ENCODE measurements at places on chromosomes 11 and 22.

DNA sequence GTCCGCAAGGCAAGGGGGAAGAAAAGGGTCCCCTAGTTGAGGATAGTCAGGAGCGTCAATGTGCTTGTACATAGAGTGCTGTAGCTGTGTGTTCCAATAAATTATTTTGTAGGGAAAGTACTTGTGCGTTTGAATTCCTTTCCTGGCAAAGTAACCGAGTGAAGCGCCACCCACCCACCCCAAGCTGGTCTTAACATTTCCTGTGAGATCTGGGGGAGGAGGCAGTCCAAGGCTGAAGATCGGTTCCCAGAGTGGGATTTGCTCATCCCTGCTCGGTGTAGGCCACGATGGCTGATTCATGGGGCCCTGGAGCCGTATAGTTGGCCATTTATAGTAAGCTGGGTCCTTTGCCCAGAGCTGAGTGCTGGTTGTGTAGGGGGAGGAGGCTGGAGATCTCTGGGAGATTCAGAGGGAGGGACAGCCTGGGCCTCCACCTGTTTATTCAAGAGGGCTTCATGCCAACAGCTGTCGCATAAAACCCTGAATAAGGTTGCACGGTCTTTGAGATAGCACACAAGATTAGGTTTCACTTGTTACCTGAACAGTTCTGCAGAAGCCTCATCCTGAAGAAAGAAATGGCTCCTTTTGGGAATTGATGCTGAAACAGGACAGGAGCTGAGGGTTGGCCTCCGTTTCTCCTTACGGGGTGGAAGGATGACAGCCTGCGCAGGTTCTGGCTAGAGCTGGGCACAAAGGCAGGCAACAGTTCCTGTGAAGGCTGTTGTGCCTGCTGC is 2.4 kb downstream of the ATF4 start:
- DNase-seq, result no peak

DNA sequence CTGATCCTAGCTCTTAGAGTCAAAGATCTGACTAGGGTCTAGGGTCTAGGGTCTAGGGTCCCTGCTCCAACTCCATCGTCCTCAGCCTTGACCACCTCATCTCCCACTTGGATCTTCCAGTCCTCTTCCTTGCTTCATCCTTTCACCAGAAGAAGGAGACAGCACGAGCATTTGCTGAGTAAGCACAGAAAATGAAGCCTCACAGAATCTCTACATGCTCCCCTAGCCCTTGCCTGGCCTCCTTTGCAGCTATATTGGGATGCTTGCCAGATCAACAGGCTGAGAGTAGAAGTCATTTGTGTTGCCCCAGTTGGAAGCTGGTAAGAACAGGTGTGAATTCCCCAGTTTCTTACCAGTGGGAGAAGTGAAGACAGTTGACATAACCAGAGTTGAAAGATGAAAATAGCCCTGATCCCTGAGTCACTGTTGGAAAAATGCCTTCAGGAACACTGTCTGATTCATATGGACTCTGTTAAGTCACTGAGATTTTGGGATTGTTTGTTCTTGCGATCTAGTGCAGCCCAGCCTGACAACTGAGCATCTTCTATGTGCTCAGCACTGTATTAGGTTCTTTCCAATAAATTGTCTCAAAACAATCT is 552.5 kb downstream of the INSC start:
- no peak for DNase-seq

DNA sequence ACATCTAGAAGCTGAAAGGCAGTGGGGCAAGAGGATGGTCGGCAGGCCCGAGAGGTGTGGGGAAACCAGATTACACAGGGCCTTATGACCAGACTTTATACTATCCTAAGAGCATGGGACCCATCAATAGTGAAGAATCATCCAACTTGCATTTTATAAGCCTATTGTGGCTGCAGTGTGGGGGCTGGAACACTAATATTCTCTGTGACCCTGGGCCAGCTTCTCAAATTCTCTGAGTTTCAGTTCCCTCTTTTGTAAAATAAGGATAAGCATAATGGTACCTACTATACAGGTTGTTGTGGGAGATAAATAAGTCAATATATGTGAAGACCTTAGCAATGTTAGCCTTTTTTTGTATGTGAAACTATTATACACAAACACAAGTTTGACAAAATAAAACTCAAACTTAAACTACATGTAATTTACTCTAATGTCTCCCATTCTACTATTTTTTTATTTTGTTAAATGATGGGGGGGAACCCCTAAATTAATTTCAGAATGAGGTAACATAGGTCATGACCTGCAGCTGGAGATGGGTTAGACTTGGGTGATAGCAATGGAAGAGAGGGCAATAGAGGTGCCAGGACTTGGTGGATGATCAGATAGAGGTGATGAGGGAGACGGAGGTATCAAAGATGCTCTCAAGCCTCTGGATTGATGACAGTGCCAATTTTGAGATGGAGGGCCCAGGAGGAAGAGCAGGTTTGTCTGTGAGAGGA is 30.1 kb downstream of the SMCO4 start:
- no peak for DNase-seq

DNA sequence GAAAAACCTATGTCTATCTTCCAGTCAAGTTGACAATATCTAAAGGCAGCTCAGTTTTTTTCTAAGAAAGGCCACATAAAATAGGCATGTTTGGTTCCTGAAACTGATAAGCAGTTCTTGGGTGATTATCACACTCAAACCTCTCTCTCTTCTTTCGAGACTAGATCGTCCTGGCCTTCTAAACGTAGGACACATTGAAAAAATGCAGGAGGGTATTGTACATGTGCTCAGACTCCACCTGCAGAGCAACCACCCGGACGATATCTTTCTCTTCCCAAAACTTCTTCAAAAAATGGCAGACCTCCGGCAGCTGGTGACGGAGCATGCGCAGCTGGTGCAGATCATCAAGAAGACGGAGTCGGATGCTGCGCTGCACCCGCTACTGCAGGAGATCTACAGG is 15.1 kb downstream of the CDPF1 start:
- DNase-seq, result no peak

DNA sequence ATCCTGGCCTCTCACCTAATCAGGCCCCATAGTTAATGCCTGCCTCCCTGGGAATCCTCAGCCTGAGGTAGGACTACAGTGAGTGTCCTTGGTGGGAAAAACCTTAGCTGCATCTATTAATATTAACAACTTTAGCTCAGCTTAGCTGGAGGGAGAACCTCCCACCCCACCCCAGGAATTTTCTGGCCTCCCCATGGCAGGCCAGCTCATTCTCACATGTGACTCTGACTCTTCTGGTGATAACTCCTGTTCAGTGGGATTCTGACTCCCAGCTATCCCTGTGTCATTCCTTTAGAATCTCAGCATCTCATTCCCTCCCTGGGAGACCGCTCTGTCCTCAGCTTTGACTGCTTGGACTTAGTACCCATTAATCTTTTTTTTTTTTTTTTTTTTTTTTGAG is 14.5 kb downstream of the ART5 start:
- no peak for DNase-seq

DNA sequence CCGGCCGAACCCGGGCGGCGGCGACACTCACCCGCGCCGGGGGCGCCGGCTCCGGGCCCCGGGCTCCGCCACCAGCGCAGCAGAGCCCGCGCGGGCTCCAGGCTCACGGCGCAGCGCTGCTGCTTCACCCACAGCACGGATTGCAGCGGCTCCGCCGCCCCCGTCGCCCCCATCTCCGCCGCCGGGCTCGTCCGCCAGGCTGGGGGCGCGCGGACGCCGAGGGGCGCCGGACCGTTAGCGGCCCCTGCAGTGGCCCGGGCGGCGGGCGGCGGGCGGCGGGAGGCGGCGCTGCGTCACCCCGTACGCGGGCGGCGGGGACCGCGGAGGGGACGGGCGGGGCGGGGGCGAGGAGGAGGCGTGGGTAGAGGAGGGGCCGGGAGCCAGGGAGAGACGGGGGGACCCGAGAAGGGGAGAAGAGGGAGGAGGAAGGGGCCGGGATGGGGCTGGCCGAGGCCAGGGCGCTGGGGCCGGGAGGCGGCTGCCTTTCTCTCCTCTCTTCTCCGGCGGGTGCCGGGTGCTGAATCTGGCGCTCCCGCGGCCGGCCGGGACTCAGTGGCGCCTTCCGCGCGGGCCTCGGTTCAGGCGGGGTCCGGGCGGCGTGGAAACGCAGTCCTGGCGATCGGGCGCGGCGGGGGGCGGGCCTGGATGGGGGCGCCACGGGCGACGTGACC is at the start of gene CERK:
CERK (minus strand) TSS at position 277 of the 671 bp plus-strand sequence; CDS start at position 173, 104 bp downstream.
- DNase-seq, result no peak

DNA sequence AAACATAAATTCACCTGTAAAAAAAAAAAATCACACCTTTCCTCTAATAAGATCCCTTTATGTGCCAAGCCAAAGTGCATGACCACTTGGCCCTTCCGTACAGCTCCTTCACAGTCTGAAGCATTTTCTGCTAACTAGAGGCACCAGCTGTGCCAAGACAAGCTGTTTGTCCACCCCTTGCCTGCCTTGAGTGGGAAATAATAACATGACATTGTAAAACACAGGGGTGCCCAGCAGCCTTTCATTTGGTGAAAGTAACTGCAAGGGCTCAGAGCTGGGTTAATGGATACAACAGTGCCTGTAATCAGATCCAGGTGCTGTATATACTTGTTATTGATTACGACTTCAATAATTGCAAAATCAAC is 59.2 kb downstream of the DDIAS start:
- DNase-seq, result no peak

GRCh38 chr22:40007853-40008710 is 13.3 kb downstream of the FAM83F start:
- DNase-seq, result no peak

DNA sequence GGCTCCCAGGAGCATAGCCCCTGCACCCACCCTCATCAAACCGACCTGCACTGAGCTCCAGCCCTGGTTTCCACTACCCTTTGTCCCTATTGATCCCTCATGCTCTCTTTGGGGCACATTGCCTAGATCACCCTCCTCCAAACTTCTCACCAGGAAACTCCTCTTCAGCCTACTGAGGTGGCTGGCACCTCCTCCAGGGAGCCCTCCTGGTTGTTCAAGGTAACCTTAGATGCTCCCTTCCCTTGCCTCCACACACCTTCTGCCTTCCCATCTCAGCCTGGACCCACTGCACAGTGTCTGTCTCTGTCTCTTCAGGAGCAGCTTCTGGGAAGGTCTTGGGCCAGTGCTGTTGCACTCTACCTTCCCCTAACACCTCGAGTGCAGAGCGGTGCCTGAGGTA is 15.8 kb upstream of the WNT7B start:
- no peak for DNase-seq

DNA sequence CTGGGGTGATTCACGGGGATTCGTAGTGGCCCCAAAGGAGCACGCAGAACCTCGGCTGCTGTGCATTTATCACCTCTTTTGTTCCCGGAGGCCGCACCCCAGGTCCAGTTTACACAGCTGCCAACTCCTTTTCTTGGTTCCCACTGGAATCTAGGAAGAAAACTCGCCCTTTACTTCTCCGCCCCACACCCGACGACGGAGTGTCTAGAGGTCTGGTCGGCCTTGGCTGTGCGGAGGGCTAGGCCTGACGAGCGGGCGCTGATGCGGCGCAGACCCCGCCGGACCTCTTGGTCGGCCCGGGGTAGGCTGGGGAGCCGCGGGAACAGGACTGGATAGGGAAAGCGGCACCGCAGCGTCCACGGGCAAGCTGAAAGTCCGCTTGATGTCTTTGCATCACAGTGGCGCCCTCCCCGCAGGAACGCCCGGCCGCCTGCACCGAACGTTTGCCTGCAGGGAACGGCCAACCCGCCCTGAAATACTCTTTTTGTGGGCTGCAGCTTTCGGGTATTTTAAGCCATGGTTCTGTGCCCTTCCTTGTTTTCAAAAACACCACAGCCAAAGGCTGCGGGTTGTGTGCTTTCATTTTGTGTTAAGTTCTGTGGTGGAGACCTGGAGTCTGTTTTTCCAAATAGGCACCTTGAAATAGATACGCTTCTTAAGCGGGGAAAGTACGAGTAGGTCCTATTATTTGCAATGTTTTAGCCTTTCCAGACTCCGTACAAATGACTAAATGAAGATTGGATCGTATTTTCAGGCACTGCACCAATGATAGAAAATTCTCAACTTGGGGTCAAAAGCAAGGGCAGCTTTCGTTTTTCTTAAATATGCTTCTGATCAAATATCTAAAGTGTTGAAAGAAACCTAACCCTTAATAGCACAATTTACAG is 829 bp upstream of the ZBED5 start:
- no peak for DNase-seq

Measured in activated CD4-positive, alpha-beta T cell treated with anti-CD3 and anti-CD28 coated beads, Interleukin-2, amount 50 U/mL, for 24 hours (primary cell).